ENCODE measurements at places on chromosomes 7 and 10. TPM values are rescaled to one million over a fixed set of nuclear protein-coding genes. Genes with fewer than 3 reads are reported as not detected.

DNA sequence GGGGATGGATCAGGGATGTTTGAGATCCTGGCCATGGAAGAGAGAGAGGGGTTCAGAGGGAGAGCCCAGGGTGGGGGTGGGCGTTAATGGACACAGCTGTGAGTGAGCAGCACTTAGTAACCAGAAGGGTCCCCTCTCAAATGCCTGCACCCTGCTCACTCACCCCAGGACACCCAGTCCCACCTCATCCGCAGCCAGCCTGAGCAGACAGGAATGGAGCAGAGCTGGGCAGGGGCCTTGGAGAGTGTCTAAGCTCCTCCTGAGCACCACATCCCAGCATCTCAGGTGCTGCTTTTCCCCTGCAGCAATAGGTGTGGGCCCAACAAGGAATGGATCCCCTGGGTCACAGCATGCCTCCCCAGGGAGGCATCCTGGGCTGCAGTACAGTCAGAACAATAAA is 5.3 kb downstream of the FAM24A start:
- DNase-seq, result no peak

DNA sequence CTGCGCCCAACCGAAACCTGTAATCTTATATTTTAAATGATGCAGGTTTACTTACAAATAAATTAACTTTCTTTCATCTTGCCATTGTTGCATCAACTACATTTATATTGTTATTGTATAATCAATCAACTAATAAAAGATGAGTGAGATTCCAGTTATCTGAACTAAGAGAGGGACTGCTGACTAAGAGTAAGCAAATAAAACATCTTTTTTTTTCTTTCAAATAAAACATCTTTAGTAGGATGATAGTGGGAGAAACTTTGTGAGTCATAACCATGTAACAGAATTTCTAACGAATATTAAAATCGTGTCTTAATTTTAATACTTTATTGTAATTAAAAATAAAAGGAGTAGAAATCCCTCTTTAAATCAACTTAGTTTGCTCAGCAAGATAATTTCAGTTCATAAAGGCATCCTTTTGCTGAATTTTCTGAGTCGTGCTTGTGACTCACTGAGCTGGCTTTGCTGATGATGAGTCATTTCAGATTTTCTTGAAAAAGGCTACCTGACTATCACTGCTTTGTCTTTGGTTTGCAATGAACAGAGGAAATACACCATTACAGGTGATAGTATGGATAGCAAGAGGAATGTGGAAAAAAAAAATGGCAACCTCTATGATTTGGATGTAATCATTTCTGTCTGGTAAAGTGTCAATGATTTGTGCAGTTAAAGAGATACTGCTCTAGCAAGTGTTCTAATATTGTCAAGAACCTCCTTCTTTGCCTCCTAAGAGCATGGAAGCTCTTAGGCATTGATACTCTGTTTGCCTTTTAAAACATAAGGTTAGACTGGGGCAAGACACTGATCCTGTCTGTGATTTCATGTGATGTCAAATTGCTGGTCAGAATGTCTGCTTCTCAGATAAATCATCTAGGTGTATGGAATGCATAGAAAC is 119.5 kb downstream of the GPR158 start:
- DNase-seq, result no peak

DNA sequence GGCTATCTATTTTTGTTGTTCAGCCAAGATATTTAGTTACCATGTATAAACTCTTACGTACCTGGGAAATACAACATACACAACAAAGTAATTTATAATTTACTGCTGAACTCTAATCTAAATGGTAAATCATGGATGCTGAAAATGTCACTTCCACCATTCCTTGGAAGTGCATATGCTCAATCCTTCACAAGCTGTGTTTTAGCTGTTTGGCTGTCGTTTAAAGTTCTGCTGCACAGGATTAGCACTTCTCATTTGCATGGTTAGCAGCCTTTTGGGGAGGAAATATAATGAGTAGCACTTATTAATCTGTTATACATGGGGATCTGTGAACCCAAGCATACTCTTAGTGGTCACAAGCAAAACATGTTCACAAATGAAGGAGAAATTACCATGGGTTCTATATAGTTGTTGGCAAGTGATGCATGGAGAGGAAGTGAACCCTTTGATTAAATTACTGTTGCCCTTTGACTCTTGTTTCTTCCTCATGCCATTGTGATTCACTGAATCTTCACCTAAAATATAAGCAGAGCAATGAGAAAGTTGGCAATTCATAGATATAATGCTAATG is 18.5 kb downstream of the PIK3CG start:
- DNase-seq, result no peak

- peak; percentile 40 for DNase-seq
Measured at GRCh38 chr7:888081-889024, 12.0 kb downstream of the GET4 start.

DNA sequence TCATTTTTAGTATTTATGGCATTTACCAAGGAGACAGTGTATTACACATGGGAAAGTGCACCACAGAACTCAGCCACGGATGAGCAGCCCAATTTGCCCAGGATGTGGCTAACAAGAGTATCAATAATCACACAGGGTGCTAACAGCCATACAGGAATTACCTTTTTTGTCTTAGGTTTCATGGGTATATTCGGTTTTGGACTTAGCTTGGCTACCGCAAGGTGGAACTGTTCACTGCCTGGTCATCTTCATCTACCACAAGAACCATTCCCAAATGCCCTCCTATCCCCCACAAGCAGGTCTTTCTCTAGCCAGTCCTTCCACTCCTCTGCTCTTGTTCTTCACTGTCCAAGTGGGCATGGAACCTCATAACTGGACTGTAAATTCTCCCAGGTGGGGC is 6.0 kb downstream of the PDLIM1 start:
- DNase-seq, result no peak

GRCh38 chr7:40468891-40469864 is 334.4 kb downstream of the SUGCT start:
- peak; percentile 53 for DNase-seq

DNA sequence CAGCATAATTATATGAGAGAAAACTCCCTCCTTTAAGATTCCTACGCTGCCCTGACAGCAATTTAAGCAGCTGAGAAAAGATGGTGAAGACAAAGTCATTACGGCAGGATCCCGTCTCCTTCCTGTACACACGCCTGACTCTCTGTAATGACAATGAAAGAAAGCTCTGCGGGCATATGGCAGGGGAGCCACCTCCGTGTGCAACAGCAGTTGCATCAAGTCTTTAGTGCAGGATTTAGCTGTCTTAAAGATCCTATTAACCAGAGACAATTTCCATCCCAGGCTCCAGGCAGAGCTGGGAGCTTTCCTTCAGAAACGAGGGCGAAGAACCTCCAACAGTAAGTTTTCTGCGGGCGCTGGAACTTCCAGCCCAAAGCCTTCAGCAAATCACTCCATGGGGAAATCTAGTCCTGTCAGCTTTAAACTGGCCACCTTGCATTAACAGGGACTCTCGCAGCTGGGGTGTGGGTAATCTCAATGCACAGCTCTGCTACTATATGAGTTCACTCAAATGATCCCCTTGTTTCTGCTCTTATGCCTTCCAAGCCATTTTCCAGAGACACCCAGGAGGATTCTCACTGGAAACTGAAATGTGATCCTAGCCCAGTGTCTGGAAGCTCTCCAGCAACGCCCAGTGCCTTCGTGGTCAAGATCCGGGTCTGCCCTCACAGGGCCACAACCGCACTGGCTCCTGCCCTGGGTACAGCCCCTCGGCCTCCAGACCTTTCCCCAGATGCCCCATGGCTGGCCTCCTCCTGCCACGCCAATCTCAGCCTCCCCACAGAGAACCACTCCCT is 74.9 kb downstream of the CTBP2 start:
- DNase-seq, result no peak

Gene GNAT3
- not detected for total RNA-seq

Gene NYAP1
- 0.75 TPM for total RNA-seq

- no peak for DNase-seq
Measured at GRCh38 chr7:36606976-36607720, 117.1 kb downstream of the AOAH start.

- no peak for DNase-seq
Measured at GRCh38 chr7:11557627-11558026, 274.4 kb downstream of the THSD7A start.

DNA sequence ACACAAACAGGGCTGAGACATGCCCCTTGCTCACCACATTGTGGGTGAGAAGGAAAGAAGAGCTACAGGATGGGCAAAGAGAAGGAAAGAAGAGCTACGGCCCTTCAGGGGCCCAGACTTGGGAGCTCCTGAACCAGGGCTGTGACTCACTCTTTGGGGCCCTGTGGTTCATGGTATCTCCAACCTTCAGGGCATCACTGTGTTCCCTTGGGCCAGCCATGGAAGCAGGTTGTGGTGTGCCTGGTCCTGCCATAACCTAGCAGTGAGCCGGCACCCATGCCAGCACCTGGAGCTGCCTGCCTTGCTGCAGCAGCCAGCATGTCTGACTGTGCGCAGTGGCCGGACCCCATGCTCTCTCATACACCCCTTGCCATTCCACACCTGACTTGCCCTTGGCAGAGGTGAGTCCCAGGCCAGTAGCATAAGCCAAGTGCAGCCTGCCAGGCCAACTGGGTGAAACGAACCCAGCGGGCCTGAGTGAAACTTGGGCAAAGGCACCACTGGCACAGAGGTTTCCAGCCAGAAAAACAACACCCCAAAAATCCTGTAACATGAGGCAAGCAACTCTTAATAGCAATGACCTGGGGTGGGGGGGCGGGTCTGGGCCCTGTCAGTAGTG is 89.0 kb upstream of the CACUL1 start:
- DNase-seq, result no peak

DNA sequence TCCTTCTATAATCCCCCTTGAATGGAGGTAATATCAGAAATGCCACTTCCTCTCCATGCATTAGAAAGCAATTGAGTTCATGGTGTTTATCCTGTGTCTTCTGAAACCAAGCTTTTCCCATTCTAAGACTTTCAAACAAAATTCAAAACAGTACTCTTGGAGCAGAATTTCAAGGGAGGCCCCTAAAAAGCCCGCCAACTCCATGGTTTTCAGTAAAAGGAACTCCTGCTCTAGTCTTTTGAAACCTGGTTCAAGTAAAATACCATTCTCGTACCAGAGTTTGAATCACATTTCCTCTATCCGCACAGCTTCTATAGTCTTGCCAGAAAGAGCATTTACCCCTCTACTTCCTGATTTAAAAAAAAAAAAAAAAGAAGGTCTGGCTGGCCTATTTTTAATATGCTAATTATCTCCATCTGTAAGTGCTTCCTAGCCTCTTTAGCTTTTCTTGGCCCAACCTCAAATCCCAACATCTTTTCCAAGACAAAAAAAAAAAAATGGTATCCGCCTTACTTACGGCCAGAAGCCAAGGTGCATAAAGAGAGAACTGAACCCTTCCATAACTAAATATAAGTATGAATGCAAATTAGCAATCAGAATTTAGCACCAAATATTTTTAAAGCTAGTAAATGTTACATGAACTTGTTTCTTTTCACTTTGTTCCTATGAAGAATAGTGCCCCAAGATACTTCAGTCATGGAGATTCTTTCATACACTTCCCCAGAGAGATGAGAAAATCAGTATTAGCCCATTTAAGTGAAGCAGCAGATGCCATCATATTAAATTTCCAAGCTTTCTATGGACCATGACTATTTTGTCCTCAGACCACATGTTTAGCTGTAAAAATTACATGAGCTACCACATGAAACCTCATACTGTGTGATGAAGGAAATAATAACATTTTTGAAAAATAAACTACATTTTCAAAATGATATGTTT is 199.9 kb upstream of the FAM3C start:
- DNase-seq, result no peak

Gene CDC14C
- not detected for total RNA-seq

DNA sequence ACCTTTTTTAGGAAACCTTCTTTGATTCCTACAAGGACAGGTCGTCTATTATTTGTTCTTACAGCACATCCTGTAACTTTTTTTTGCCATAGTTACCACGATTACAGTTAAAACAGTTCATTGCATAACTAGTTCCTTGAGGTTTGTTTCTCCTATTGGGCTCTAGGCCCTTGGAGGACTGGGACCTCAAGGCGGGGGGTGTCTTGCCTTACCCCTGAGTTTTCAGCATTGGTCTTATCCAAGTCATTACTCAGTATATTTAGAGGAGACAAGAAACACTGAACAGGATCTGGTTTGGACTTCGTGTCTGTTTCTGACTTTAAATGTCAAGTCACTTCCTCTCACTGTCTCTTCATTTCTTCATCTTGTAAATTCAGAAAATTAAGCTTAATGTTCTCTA is 369.8 kb downstream of the SDK1 start:
- no peak for DNase-seq

- no peak for DNase-seq
Measured at GRCh38 chr10:91190876-91191583, 29.4 kb upstream of the PCGF5 start.

Gene PURB
- 33.9 TPM for total RNA-seq

- no peak for DNase-seq
Measured at GRCh38 chr7:134888141-134888740, 98.1 kb upstream of the AGBL3 start.

- peak; percentile 94 for DNase-seq
Measured at GRCh38 chr10:3107426-3107961, 40.1 kb downstream of the PFKP start.

GRCh38 chr7:45658716-45659495 is 84.7 kb downstream of the ADCY1 start:
- no peak for DNase-seq

DNA sequence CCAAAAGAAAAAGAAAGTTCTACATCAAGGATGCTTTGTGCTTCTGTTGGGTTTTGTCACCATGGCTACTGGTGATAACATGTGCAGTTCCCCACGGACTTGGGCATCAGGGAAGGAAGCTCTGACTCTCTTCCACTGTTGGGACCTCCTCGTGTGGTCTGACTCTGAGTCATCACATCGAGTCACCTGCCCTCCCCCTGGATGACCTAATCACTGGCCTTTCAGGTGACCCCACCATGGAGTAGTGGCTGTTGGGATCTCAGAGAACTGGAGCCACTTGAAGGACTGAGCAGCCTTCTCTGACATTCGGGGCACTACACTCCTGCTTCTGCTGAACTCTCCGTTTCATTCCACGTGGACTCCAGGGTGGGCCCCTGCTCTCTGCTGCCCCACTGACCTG is 60.8 kb upstream of the DOCK1 start:
- DNase-seq, result no peak

Gene PPP1R17
- not detected for total RNA-seq

DNA sequence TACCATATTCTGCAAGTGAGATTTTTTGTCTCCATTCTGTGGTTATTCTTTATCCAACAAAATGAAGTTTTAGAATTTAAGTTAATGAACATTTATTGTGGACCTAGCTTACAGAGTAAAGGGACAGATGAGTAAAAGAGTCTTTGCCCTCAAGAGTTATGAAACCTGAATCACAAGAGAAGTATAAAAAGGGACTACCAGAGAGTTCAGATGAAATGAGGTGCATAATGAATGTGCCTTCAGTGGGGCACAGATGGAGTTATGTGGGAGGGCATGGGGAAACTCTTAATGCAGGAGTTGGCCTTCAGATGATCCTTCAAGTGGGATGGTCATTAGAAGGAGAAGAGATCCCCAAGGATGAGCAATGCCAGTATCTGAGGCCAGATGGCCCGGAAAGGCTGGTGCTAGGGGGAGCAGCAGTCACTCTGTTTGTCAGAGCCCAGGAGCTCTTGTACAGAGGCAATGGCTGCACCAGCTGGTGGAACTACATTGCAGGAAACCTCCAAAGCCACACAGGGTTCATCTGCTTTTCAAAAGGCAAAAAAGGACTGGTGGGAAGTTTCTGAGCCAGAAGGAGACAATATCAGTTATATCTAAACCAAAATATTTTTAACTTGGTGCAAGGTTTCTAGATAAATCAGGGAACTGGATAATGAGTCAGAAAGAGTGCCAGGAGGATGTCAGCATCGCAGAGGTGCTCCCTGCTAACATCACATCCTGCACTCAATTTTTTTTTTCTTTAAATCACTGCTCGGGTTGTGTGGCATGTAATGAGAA is 162.0 kb downstream of the KLF6 start:
- DNase-seq, result no peak
